ENCODE measurements at places on chromosomes 3 and 15.

DNA sequence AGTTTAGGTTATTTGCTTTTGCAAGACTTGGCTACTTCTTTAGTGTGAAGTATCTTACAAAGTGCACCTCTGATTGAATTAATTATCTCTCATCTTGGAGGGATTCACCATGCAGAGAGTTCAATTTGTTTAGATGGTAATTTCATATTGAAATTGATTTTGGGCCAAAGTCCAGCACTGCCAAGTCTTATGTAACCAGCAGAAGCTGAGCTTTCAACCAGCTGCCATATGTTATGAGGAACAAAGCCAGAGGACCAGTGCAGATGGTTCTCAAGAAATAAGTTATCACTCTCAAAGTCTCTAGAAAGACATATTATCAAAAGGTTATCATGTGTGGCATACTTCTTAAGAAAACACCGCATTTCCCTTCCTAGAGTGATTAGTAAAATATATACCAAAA, 29.0 kb downstream of the ABHD6 start:
- no peak for DNase-seq

GRCh38 chr3:172145031-172145686, 105.8 kb downstream of the FNDC3B start:
- DNase-seq: no peak

DNA sequence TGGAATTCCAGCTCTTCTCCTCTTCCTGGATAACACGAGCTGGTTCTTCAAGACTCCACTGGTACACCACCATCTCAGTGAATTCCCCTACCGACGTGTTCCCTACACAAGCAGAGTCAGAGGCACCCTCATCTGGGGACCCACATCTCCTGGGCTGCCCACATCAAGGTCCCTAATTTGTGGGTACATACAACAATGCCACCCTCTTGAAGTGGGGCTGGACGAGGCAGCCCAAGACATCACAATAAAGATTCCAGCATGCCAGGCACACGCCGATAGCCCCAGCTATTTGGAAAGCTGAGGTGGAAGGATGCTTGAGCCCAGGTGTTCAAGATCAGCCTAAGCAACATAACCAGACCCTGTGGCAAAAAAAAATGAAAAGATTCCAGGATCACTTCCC, 221.2 kb upstream of the LINGO1 start:
- DNase-seq: no peak

GRCh38 chr15:42094512-42094963, at the start of gene PLA2G4D:
Gene PLA2G4D (minus strand): TSS chr15:42094562. CDS start chr15:42094459, 103 bp downstream.
- DNase-seq: no peak

- no peak for DNase-seq
Observed at GRCh38 chr15:29424118-29424517, 154.5 kb upstream of the NSMCE3 start.

DNA sequence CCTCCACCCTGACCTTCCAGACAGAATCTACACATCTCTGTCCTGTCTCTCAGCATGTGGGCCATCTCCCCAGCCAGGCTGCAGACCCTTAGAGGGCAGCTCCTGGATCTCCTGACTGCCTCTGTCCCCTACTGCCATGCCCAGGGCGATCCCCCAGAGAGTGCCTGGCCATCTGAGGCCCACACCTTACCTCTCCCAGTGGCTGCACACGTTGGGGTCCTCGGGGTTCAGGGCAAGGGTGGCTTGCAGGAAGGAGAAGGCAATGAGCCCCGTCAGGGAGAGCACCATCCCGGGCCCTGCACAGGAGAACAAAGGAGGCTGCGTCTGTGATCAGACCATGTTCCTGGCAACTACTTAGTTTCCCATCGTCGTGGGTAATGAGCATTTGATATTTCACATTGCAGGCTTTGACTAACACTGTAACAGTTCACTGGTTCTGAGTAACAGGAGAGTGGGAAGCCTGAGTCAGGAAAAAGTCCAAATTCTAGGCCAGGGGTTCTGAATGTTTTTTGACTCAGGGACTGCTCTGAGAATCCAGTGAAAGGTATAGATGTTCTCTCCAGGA, 125.4 kb downstream of the MEGF11 start:
- no peak for DNase-seq

DNA sequence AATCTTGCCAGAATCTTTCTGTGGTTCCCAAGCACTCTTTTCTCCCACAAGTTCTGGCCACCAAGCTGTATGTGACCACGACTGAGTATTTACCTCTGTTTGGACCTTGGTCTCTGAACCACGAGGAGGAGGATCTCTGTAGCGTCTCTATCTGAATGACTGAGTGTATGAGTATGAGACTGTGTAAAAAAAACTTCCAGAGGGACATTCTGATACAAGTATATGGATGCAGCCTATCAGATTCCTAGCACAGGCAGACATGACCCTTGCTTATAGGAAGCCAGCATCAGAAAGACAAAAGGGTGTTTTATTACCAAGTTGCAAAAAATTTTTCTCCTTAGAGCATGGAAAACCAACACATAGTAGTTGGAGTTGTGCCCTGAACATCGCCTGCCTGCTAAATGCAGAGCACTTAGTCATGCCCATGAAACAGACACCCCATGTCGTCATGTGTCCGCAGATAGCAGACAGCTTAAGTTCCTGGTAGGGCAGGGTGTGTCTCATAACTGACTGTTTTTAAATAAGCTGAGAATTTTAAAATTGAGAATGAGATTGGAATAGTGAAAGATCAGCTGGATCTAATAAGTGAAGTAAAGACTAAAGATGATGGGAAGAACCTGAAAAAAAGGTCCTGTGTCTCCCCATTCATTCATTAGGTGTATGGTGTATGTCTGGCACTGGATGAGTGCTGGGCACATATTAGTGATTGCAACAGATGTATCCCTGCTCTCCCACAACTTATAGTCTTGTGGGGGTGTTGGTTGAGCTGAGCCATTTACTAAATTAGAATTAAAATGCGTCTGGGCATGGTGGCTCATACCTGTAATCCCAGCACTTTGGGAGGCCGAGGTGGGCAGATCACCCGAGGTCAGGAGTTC, 30.9 kb downstream of the DAG1 start:
- no peak for DNase-seq

DNA sequence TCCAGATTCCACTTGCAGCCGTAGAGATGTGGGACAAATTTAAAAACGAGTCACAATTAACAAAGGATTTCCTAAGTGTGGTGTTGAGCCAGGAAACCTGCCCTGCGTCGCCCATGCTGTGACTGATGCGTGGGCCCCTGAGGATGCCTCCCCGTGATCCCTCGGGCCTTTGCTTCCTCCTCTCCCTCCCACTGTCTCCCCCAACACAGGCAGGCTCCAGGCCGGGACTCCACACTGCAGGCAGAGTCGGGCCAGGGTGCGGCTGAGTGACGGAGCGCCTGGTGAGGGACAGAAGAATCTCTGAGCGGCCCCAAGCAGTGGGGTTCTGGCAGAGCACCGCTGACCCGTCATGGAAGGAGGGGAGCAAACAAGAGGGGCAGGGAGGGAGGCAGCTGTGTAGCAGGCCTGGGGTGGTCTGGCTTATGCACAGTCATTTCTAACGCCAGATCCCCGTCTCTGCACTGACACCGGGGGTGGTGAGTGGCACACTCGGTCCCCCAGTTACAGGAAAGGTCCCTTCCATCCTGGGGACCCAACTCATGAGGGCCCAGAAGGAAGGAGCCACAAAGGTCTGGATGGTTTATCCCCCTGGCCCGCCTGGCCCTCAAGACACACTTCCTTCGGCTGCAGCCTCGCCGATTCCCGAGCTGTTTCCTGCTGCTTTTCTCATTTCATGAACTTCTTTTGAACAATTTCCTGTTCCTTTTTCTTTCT, 91.0 kb downstream of the XXYLT1 start:
- no peak for DNase-seq

DNA sequence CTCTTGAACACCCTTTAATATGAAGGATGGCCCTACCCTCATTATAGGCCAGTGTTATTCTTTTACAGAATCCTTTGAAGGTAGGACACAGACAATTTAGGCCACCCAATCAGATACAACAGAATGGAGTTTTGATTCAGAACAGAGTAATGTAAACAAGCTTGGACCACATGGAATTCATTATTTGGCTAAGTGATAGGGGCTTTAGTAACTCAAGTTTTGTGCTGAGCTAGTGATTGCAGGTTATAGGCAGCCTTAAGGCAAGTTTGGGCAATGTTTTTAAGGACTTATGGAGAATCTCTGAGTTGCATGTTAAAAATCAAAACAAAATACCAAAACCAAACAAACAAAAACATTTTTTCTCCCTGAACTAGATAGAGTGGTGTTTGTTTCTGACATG, 312.1 kb upstream of the ROBO1 start:
- no peak for DNase-seq

DNA sequence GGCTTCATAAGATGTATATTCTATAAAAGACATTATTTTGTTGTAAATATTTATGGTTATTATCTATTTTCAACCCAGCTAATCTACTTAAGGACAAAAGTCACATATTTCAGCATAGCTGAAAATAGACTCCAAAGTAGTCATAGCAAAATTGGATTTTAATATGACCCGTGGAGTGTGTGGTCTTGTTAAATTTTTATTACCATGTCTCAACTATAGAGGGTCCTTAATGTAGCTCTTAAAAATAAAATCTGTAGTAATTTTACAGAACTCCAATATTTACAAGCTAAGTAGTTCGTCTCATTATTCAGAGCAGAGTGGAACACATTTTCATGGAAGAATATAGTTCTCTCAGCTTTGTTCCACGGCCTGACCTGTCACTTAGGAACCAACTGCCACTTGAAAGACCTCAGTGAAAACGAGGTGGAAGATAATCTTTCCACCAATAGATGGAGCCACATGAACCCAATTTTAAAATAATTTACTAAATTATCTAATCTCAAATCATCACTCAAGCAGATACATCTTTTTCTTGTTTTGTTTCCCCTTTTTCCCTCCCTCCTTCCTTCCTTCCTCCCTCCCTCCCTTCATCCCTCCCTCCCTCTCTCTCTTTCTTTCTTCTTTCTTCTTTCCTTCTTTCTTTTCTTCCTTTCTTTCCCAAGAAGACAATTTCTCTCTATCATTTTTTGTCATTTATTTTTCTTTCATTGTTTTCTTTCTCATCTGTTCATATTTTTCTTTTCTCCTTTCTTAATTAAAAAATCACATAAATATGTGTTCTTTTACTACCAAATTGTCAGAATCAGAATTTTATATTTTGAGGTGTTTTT, 97.2 kb downstream of the CLDN1 start:
- DNase-seq: no peak

DNA sequence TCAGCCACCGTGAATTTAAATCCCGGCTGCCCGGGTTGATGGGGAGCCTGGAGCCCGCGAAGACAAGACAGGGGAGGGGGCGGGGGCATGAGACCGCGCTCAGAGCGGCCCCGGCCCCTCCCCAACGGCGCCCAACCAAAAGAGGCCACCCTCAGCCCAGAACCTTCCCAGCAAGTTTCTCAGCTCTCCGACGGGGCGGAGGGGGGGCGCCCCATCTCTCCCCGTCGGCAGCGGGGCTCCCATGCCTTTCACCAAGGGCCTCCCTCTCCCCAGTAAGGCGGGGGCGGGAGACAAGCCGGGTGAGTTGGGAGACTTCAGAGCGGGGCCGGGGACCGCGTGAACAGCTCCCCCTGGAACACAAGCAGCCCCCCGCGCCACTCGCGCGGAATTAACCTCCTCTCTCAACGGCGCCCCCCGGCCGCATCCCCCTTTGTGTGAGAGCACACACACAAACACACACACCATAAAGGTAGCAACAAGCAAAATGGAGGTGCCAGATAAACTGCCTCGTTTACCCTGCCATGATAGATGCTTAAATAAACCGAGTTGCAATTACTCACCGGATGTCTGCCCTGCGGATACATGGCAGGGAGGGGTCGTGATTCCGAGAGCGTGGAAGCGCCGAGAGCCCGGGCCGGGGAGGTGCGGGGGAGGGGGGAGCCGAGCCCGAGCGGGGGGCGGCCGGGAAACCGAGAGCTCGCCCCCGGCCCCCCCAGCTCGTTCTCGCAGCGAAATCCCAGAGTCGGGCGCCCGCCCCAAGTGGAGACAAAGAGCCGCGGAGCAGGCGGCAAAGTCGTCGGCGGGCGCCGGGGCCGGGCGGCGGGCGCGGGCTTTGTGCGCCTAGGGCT, 1.3 kb downstream of the TLE3 start:
- no peak for DNase-seq

GRCh38 chr3:169999433-169999832, 32.8 kb downstream of the SEC62 start:
- DNase-seq: no peak

GRCh38 chr3:105513042-105513441, 146.3 kb downstream of the ALCAM start:
- no peak for DNase-seq

DNA sequence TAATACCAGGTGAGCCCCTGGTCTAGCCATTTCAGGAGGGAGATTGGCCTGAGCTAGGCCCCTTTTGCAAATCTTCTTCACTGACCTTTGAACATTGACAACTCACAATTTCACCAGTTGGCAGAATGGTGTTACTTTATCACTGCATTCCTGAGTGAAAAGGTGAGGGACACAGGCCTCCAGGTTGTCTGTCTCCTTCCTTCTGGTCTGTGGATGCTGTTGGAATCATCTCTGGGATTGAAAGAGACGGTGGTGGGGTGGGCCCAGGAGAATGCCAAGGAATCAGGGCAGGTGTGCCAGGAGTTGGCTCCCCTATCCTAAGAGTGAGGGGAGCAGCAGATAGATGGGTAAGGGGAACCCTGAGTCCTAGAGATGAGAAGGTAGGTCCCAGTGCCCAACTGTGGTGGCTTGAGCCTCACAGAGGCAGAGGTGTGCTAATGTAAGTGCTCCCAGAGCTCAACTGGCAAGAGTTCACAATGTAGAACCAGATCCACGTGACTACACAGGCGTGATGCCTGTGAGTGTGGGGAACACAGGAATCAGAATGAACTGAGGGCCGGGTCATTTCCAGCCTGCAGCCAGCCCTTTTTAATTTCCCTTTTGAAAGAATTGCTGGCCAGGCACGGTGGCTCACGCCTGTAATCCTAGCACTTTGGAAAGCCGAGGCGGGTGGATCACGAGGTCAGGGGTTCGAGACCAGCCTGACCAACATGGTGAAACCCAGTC, 11.2 kb downstream of the C3orf62 start:
- DNase-seq: no peak

GRCh38 chr3:122502941-122503340, 11.8 kb downstream of the KPNA1 start:
- no peak for DNase-seq

DNA sequence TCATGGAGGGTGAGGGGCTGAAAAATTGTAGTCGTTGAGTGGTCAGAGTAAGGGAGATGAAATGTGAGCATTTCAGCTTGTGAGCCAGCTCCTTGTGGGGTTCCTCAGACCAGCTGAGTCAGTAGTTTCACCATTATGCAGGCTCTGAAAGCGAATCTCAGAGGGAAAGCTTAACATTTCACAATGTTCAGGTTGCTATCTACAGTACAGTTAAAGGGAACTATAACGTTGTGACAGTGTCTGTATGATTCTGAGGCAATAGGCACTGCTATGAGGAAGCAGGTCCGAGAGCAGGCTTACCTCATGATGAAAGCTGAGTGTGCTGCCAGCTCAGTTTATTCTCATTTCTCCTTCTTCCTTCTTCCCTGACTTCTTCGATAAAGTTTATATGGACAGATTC, 469.6 kb downstream of the EDEM1 start:
- DNase-seq: no peak

DNA sequence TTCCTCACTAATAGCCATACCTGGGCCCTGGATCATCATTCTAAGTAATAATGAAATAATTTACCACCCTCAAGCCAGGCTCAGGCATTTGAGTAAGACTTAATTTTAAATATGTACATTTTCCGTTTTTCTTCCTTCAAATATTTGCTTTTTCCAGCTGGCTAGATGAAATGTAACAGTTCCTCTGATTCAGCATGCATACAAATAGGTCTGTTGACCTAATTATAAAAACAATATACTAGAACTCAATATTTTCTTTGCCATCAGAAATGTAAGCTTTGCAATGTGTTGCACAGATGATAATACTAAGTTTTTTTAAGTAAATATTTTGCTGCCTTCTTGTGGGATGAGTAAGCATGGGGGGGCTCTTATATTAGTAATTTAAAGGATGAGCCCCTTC, 91.6 kb downstream of the FEZF2 start:
- DNase-seq: no peak

GRCh38 chr3:190605385-190605784, 91.5 kb downstream of the IL1RAP start:
- no peak for DNase-seq

Measured in NCI-H524 treated with DMSO at 0.1 percent for 48 hours (cell line).